ENCODE measurements at places on chromosomes 4 and X.

DNA sequence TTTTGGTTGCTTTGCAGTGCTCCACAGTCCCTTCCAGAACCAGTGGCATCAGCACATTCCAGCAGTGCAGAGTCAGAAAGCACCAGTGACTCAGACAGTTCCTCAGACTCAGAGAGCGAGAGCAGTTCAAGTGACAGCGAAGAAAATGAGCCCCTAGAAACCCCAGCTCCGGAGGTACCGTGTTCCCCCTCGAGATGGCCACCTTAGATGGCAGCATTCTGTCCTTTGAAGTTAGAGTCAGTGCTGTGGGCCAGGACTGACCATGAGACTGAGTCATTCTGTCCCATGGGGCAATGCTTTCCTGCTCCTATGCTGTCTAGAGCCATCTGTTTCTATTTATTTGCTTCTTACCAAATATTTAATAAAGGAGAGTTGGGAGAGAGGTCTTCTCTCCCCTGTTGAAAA lies 112.3 kb downstream of the KLHL8 start:
- no peak for DNase-seq

- no peak for DNase-seq
Observed at GRCh38 chrX:74340051-74340450, 36.1 kb downstream of the ZCCHC13 start.

DNA sequence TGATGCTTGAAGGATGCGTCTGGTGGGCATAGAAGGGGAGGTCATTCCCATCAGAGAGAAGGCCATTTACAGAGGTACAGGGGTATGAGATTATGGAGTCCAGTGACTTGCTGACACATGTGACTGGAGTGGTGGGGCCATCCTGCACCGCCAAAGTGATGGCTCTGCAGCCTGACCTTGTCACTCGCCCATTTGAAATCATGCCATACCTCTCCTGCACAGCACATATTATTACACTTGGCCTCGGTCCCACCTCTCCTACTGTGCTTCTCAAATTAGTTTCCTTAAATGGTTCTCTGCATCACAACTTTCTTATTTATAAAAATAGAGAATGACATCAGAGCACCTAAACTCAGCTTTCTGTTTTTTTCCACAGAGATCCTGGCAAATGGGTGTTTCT lies 60.7 kb upstream of the HAND2 start:
- no peak for DNase-seq

DNA sequence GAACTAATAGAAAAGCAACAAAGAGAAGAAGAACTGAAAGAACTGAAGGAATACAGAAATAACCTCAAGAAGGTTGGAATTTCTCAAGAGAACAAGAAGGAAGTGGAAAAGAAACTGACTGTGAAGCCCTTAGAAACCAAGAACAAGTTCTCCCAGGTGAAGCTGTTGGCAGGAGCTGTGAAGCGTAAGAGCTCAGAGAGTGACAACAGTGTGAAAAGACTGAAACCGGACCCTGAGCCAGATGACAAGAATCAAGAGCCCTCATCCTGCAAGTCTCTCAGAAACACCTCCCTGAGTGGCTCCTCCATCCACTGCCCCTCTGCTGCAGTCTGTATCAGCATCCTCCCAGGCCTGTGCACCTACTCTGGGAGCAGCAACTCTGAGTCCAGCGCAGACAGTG lies 8.4 kb upstream of the FHDC1 start:
- DNase-seq: no peak

DNA sequence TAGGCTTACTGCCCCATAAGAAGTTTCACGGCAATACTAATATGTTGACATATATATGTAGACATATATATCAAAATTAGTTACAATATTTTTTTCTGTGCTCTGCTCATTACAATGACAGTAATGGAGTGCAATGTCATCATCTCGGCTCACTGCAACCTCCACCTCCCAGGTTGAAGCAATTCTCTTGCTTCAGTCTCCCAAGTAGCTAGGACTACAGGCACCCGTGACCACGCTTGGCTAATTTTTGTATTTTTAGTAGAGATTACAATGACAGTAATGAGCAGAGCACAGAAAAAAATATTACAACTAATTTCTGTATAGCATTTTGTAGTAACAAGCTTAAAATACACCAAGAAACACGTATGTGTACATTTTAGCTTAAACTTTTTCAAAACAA lies 7.6 kb downstream of the EIF4E start:
- DNase-seq: no peak

Measured in activated T-cell treated with anti-CD3 and anti-CD28 coated beads for 24 hours (primary cell).